Heart left ventricle (tissue), 16 donors: ENCODE measurements at places on chromosomes 2 and 18. TPM values are rescaled to one million over a fixed set of nuclear protein-coding genes. Genes with fewer than 3 reads are reported as not detected.

The GAL3ST2 gene
- not detected for total RNA-seq

The CCDC85A gene
- total RNA-seq: 10.7 TPM

The CIB4 gene
- not detected for total RNA-seq

The HNRNPA3 gene
- total RNA-seq: 73.3 TPM

The HRH4 gene
- total RNA-seq: not detected

The TRIM54 gene
- 186 TPM for total RNA-seq

The KRTCAP3 gene
- total RNA-seq: 0.61 TPM

The EVX2 gene
- total RNA-seq: not detected

DNA sequence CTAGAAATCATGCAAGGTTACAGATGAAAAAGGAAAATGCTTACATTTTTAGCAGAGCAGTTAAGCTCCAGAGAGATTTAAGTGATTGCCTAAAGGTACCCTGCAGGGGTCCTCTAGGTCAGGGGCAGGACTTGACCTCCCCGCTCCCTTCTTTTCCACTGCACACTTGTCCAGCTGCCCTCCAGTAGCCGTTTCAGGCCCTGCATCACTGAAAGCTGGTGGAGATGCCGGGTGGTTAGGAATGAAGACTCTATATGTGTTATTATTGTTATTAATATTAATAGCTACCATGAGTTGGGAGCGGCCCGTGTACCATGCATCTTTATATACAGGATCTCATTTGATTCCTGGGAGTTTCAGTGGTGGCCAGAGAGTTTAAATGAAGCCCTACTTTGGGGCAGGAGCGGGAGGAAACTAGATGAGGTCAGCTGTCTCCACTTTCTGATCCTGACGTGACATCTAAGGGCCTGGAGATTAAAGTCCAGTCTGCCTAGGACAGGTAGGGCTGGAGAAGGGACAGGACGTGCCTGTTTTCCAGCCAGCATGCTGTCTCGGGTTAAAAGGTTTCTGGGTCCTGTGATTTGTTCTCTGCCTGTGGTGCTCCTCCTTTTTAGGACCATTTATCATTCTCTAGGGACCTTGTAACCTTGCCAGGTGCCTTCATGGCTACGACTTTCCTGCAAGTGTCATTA lies 2.1 kb downstream of the TMEM37 start:
- no peaks in the 10 kb centered on the region for H3K27me3 ChIP-seq
- H3K36me3 ChIP-seq: no peaks in the 10 kb centered on the region

DNA sequence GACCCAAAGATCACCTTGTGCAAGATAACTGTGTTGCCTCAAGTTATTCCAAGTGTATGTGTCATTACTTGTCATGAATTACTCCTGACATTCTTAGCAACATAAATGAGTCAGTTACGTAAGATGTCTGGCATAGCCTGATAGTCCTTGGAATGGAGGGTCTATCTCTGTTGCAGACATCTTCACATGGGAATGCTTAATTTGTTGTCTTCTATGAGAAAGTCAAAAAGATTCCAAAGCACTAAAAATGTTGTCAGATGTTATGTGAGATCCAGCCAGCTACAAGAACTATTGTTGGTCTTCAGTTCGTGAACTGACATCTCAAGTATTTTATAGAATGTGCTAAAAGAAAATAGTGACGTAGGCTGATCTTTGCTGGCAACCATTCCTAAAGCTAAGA lies 178.2 kb upstream of the RASGRP3 start:
- no peak for DNase-seq
- no peak overlapping the region for H3K4me3 ChIP-seq
- no peaks in the 10 kb centered on the region for H3K27me3 ChIP-seq
- H3K27ac ChIP-seq: no peak overlapping the region

GRCh38 chr2:127704641-127705390 lies 3.5 kb downstream of the SFT2D3 start:
- H3K27me3 ChIP-seq: no peaks in the 10 kb centered on the region
- H3K27ac ChIP-seq: no peak overlapping the region
- peaks cover 45% of the 10 kb centered on the region for H3K36me3 ChIP-seq
- no peak overlapping the region for H3K4me3 ChIP-seq
- DNase-seq: no peak

DNA sequence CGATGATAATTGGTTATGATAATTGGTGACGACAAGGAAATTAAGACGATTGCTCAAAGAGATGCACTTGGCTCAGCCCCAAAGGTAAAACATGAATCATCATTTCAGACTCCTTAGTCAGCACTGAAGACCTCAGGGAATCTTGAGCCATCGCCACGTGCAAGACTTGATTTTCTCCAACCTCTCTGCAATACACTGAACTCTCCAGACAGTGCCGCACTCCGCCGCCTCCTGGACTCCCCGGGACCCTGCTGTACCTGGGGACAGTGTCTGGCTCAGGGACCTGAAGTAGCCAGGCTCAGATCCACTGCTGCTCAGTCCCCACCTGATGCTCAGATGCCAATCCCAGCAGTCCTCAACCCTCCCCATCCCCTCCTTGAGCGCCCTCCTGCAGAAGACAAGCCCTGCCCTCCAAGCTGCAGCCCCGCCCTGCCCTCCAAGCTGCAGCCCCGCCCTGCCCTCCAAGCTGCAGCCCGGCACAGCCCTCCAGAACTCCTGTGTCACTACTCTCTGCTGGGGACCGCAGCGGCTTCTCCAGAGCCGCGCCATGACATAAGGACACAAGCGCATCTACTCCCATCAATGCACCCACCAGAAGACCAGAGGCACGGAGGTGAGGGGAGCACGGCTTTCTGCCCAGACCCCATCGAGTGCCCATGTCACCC lies 1.1 kb downstream of the TMEM18 start:
- no peaks in the 10 kb centered on the region for H3K27me3 ChIP-seq
- H3K36me3 ChIP-seq: peaks cover 11% of the 10 kb centered on the region
- H3K4me1 ChIP-seq: peaks cover 9% of the 10 kb centered on the region
- H3K4me3 ChIP-seq: peak overlapping the region; percentile 72
- no peak overlapping the region for H3K27ac ChIP-seq

GRCh38 chr2:239020541-239021041 lies 172.7 kb downstream of the TWIST2 start:
- no peaks in the 10 kb centered on the region for H3K36me3 ChIP-seq
- no peak overlapping the region for H3K4me3 ChIP-seq
- H3K27me3 ChIP-seq: peaks cover 13% of the 10 kb centered on the region
- no peaks in the 10 kb centered on the region for H3K4me1 ChIP-seq

- no peak for DNase-seq
- H3K27ac ChIP-seq: no peak overlapping the region
- H3K4me3 ChIP-seq: no peak overlapping the region
- no peaks in the 10 kb centered on the region for H3K4me1 ChIP-seq
Observed at GRCh38 chr2:177830881-177831386, 241.6 kb downstream of the PDE11A start.

DNA sequence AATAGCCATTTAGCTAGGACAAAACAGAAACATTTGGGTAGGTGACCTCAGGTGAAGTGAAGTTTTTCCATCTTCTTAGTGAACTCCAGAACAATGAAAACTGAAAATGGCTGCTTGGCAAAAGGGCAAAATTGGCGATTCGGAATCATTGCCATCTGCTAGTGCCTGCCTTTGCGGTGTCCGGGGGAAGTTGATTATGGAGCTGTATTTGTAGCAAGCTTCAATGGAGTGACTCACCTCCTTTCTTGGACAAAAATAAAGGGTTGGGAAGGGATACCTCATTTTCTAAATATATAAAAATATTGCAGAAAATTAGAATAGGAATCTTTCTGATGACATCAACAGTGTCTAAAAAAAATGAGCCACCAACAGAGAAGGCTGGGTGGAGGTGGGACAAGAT lies 460.5 kb downstream of the TGIF1 start:
- peak overlapping the region; percentile 71 for H3K27ac ChIP-seq
- H3K27me3 ChIP-seq: no peaks in the 10 kb centered on the region
- H3K4me3 ChIP-seq: no peak overlapping the region

- H3K4me1 ChIP-seq: peaks cover 22% of the 10 kb centered on the region
- no peak overlapping the region for H3K27ac ChIP-seq
- no peaks in the 10 kb centered on the region for H3K36me3 ChIP-seq
- no peaks in the 10 kb centered on the region for H3K27me3 ChIP-seq
- DNase-seq: no peak
Observed at GRCh38 chr2:9984217-9984739, 32.8 kb downstream of the GRHL1 start.

DNA sequence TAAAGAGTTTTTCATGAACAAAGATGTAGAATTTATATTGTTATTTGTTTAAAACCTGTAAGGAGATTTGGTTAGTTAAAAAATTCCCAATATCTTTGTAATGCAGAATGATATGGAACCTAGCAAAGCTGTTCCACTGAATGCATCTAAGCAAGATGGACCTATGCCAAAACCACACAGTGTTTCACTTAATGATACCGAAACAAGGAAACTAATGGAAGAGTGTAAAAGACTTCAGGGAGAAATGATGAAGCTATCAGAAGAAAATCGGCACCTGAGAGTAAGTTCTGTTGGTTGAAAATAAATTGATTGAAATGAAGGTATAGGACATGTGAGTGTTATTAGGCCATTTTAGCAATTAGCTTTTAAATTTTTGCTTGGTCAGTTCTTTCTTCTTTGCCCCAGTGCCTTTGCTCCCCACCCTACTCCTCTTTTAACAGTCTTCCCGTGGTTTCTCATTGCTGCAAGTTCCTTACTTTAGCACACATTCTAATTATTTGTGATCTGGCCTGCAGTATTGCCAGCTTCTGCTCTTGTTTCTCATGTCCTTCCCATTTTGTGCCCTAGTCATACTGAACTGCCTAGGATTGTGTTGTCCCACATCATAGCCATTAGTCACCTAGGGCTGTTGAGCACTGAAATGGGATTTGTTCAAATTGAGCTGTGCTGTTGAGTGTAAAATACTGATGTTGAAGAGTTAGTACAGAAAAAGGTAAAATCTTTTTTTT lies 36.6 kb downstream of the VAPA start:
- H3K27ac ChIP-seq: no peak overlapping the region
- no peaks in the 10 kb centered on the region for H3K27me3 ChIP-seq
- H3K4me1 ChIP-seq: no peaks in the 10 kb centered on the region
- no peak for DNase-seq
- H3K4me3 ChIP-seq: no peak overlapping the region
- peaks cover 97% of the 10 kb centered on the region for H3K36me3 ChIP-seq

GRCh38 chr2:201798252-201798913 lies 8.0 kb upstream of the CDK15 start:
- H3K27me3 ChIP-seq: no peaks in the 10 kb centered on the region
- no peaks in the 10 kb centered on the region for H3K4me1 ChIP-seq
- no peaks in the 10 kb centered on the region for H3K36me3 ChIP-seq
- H3K27ac ChIP-seq: no peak overlapping the region

DNA sequence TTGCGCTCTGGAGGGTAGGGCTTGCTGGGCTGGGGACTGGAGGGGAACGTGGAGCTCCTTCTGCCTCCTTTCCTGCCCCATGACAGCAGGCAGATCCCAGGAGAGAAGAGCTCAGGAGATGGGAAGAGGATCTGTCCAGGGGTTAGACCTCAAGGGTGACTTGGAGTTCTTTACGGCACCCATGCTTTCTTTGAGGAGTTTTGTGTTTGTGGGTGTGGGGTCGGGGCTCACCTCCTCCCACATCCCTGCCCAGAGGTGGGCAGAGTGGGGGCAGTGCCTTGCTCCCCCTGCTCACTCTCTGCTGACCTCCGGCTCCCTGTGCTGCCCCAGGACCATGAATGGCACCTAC lies 4.3 kb downstream of the GPR35 start:
- DNase-seq: no peak
- no peaks in the 10 kb centered on the region for H3K4me1 ChIP-seq
- H3K4me3 ChIP-seq: no peak overlapping the region

GRCh38 chr2:119339562-119339923 lies 27.1 kb downstream of the C2orf76 start:
- no peaks in the 10 kb centered on the region for H3K36me3 ChIP-seq
- H3K4me3 ChIP-seq: no peak overlapping the region

GRCh38 chr2:33420726-33421125 lies 55.7 kb upstream of the RASGRP3 start:
- H3K36me3 ChIP-seq: no peaks in the 10 kb centered on the region
- no peaks in the 10 kb centered on the region for H3K4me1 ChIP-seq
- DNase-seq: no peak
- H3K4me3 ChIP-seq: no peak overlapping the region

DNA sequence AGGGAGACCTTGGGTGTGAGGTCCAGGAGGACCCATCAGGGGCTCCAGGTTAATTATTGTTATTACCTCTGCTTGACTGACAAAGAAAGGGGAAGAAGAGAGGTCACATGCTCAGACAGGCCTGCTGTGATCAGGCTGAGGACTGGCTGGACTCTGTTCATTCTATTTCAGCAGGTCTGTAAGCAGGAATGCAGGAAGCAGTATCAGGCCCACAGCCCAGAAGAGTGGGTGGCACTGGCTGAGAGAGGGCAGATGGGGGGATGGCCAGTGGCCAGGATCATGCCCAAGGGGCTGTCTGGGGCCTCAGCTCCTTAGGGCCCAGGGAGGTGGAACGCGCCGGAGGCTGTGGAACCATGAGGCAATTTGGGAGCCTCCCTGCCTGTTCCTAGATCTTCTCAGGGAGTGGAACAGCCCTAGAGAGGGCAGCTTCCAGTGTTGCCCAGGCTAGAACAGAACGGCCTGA lies 43.7 kb upstream of the ZBTB7C start:
- no peak for DNase-seq
- H3K27me3 ChIP-seq: no peaks in the 10 kb centered on the region
- no peak overlapping the region for H3K27ac ChIP-seq

- no peaks in the 10 kb centered on the region for H3K27me3 ChIP-seq
- peaks cover 7% of the 10 kb centered on the region for H3K36me3 ChIP-seq
- no peak for DNase-seq
- H3K27ac ChIP-seq: no peak overlapping the region
Observed at GRCh38 chr2:233448575-233448974, 94.3 kb downstream of the DGKD start.

DNA sequence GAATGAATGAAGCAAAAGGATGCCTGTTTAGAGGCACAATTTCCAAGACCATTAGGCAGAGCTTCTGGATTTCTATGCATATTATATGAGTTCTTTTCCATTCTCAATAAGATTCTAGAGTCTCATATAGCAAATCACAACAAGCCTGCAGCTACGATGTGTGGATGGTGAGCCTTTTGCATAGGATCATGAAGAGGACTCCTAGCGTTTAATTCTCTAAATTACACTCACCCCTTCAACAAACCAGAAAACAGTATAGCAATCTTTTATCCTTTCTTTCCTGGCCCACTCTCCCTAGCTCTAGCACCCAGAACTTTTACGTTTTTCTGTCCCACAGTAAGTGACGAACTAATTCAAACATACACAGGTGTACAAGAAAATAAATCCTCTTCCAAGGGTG lies 293.1 kb upstream of the KLHL29 start:
- no peaks in the 10 kb centered on the region for H3K36me3 ChIP-seq
- DNase-seq: no peak
- H3K27me3 ChIP-seq: no peaks in the 10 kb centered on the region
- H3K4me3 ChIP-seq: no peak overlapping the region
- H3K27ac ChIP-seq: no peak overlapping the region

- H3K36me3 ChIP-seq: no peaks in the 10 kb centered on the region
- DNase-seq: no peak
- no peak overlapping the region for H3K27ac ChIP-seq
- H3K4me3 ChIP-seq: no peak overlapping the region
- H3K27me3 ChIP-seq: no peaks in the 10 kb centered on the region
Observed at GRCh38 chr2:132518302-132518701, 101.7 kb downstream of the GPR39 start.

GRCh38 chr2:237471438-237472186 lies 15.4 kb upstream of the MLPH start:
- peaks cover 9% of the 10 kb centered on the region for H3K4me1 ChIP-seq
- no peaks in the 10 kb centered on the region for H3K36me3 ChIP-seq
- H3K4me3 ChIP-seq: no peak overlapping the region
- DNase-seq: peak; percentile 50
- no peak overlapping the region for H3K27ac ChIP-seq
- H3K27me3 ChIP-seq: no peaks in the 10 kb centered on the region
